ENCODE measurements at places on chromosomes 12 and 14.

DNA sequence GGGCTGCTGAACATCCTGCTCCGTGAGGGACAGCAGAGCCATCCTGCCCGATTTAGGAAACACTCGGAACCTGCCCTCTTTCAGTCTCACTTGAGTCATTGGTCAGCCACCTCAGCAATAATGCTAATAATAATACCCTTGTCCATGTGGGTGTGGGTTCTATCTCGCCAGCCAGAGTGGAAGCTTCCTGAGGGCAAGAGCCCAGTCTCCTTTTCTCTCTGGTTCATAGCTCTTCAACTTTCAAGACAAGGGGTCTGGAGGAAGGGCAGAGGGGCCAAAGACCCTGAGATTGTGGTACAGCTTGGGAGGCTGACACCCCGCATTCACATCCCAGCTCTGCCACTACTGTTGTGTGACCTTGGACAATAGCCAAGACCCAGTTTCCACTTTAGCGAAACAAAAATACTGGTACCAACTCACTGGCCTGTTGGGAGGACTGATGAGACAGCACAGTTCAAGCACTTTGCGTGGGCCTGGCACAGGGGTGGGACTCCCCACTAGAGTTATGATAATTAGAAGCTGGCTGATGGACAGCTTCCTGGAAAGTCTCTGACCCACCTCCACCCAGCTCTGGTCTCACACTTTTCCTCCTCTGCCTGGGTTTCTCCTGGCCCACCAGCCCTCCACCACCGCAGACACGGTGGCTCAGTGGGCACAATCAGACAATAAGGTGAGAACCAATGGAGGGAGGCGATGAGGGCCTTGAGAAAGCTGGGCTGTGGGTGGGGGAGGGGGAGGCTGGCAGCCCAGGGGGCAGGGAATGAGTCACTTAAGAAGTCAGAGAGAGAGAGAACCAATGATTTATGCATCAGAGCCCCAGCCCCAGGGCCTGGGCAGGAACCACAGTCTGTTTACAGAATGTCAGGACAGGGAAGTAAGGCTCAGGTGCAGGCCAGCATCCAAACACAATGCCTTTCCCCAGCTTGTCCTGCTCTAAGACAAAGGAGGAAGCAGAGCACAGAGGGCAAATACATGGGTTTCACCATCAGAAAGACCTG is 9.6 kb downstream of the FAIM2 start:
- no peak overlapping the region for H3K4me3 ChIP-seq
- peaks cover 29% of the 10 kb centered on the region for H3K4me1 ChIP-seq
- no peak for DNase-seq
- H3K27me3 ChIP-seq: no peaks in the 10 kb centered on the region

DNA sequence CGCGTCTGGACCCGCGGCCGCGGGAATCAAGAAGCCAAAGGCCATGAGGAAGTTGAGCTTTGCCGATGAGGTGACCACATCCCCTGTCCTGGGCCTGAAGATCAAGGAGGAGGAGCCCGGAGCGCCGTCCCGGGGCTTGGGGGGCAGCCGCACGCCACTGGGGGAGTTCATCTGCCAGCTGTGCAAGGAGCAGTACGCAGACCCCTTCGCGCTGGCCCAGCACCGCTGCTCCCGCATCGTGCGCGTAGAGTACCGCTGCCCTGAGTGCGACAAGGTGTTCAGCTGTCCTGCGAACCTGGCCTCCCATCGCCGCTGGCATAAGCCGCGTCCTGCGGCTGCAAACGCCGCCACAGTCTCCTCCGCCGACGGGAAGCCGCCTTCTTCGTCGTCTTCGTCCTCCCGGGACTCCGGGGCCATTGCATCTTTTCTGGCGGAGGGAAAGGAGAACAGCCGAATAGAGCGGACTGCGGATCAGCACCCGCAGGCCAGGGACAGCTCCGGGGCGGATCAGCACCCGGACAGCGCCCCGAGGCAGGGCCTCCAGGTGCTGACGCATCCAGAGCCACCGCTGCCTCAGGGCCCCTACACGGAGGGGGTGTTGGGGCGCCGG is 1.0 kb downstream of the INSM2 start:
- H3K4me1 ChIP-seq: peaks cover 31% of the 10 kb centered on the region
- H3K27ac ChIP-seq: no peak overlapping the region
- DNase-seq: no peak
- H3K36me3 ChIP-seq: peaks cover 3% of the 10 kb centered on the region

GRCh38 chr14:37623426-37623951 is 28.1 kb downstream of the TTC6 start:
- DNase-seq: no peak
- H3K27ac ChIP-seq: no peak overlapping the region
- peaks cover 28% of the 10 kb centered on the region for H3K27me3 ChIP-seq
- no peaks in the 10 kb centered on the region for H3K36me3 ChIP-seq
- peaks cover 18% of the 10 kb centered on the region for H3K4me1 ChIP-seq

GRCh38 chr12:60263161-60263560 is 667.3 kb downstream of the SLC16A7 start:
- H3K27ac ChIP-seq: no peak overlapping the region
- no peak overlapping the region for H3K4me3 ChIP-seq
- H3K27me3 ChIP-seq: no peaks in the 10 kb centered on the region
- DNase-seq: no peak
- no peaks in the 10 kb centered on the region for H3K36me3 ChIP-seq

DNA sequence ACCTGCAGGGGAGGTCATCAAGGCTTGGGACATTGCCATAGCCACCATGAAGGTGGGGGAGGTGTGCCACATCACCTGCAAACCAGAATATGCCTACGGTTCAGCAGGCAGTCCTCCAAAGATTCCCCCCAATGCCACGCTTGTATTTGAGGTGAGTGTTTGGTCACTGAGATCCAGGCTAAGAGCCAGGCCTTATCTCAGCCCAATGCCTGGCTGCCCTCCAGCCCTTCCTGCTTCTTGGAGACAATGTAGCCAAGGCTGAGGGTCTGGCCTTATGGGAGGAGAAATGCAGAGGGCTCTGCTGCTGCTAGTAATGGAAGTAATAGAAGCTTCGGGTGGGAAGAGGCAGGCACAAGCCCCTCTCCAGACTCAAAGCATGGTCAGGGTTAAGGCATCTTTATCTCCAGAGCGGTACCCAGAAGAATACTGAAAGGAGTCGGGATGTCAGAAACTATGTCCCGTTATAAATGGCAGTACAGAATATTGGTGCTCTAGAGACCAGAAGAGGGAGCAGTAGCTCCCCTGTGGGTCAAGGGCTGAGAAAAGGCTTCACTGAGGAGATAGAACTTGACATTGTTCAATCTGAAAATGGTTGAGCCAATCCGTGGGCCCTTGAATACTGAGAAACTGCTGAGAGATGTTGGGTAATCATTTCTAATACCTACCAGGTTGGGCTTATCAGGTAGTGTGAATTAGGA is 3.1 kb downstream of the FKBP4 start:
- DNase-seq: no peak
- no peaks in the 10 kb centered on the region for H3K27me3 ChIP-seq
- no peak overlapping the region for H3K4me3 ChIP-seq
- peaks cover 51% of the 10 kb centered on the region for H3K4me1 ChIP-seq

GRCh38 chr12:39441963-39442830 is 723 bp downstream of the KIF21A start:
- H3K4me3 ChIP-seq: peak overlapping the region; percentile 85
- no peaks in the 10 kb centered on the region for H3K36me3 ChIP-seq
- peaks cover 18% of the 10 kb centered on the region for H3K4me1 ChIP-seq
- no peaks in the 10 kb centered on the region for H3K27me3 ChIP-seq
- DNase-seq: peak; percentile 81

DNA sequence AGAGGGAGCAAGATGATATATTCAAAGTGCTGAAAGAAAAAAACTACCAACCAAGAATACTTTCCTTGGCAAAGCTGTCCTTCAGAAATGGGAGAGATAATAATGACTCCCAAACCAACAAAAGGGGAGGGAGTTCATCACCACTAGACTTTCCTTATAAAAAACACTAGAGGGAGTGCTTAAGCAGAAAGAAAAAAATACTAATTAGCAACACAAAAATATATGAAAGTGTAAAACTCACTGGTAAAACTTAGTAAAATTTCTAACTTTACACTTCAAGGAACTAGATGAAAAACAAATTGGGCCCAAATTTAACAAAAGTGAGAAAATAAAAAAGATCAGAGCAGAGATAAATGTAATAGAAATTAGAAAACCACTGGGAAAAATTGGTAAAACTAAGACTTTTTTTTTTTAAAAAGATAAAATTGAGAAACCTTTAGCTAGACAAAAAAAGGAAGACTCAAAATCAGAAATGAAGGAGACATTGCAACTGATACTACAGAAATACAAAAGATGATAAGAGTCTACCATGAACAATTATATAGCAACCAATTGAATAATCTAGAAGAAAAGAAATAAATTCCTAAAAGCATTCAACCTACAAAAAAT is 60.4 kb upstream of the FAR2 start:
- no peak overlapping the region for H3K27ac ChIP-seq
- no peaks in the 10 kb centered on the region for H3K36me3 ChIP-seq
- no peaks in the 10 kb centered on the region for H3K27me3 ChIP-seq
- no peak overlapping the region for H3K4me3 ChIP-seq
